Hematopoietic multipotent progenitor cell treated with erythropoietin and hydrocortisone succinate and interleukin-3 and kit ligand, for 8 days (in vitro differentiated cells): ENCODE measurements at places on chromosomes 3 and 15.

DNA sequence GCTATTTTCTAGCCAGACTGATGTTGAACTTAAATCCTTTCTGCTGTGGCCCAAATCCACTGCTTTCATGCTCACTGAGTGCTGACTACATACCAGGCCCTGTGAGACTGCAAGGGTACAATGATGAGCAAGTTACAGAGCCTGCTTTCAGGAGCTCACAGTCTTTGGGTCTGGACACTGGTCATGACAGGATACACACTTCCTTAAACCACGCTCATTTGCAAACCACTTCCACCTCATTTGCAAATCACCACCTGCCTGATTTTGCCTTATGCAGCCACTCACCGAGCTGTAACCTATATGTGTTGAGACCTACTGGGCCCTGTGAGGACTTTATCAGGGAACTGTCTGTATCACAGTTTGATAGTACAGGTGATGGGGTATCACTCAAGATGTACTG lies 50.2 kb upstream of the LRRC58 start:
- no peak for DNase-seq

DNA sequence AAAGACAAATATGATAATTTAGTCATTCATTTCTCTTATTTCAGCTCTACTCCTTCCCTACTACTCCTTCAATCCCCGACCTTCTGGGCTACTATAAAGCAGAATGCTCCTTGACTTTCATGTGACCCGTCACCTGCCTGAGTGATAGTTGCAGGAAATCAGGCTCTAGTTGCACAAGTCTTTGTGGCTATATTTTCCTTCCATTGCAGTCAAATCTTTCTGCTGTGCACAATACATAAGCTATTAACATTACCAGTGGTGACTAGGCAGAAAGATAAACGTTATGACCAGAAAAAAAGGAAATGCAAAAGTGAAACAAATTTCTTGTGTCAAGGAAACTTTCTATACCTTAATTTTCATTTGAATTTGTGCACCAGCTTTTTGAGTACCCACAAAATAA lies 2.3 kb downstream of the SUCNR1 start:
- DNase-seq, result peak; percentile 69

- DNase-seq, result no peak
Observed at GRCh38 chr3:119602676-119603075, 5.0 kb downstream of the PLA1A start.

DNA sequence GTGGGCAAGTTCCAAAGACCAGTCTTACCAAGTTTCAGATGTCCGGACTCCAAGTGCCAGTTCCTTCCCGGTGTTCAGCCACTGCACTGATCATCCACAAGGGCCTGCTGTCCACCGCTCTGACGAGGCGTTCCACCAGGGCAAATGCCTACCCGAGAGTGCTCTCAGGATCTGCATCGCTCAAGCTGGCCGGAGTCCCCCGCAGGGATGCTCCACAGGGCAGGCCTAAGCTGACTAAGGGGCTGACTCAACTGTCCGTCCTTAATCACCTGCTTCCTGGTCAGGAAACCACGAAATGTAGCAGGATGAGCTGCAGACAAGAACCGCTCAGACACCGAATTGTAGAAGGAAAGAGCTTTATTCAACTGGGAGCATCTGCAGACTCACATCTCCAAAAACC lies 341.6 kb downstream of the KCNH8 start:
- DNase-seq, result no peak

- no peak for DNase-seq
Observed at GRCh38 chr3:38460377-38461270, 6.9 kb downstream of the ACVR2B start.
